ENCODE measurements at places on chromosomes 5 and 9.
A peak's percentile ranks its signal among the peaks of the same experiment; 100 is the strongest.

- DNase-seq: no peak
Measured at GRCh38 chr5:144896473-144896872, 725.8 kb downstream of the KCTD16 start.

- no peak for DNase-seq
Measured at GRCh38 chr5:102798104-102798785, 43.1 kb downstream of the PAM start.

GRCh38 chr5:144395704-144396103 is 225.0 kb downstream of the KCTD16 start:
- no peak for DNase-seq

- DNase-seq: no peak
Measured at GRCh38 chr5:1203968-1204692, 2.7 kb downstream of the SLC6A19 start.

- DNase-seq: no peak
Measured at GRCh38 chr5:123279136-123279535, 144.1 kb downstream of the CEP120 start.

- no peak for DNase-seq
Measured at GRCh38 chr5:167283691-167284090, 1007.8 kb upstream of the WWC1 start.

DNA sequence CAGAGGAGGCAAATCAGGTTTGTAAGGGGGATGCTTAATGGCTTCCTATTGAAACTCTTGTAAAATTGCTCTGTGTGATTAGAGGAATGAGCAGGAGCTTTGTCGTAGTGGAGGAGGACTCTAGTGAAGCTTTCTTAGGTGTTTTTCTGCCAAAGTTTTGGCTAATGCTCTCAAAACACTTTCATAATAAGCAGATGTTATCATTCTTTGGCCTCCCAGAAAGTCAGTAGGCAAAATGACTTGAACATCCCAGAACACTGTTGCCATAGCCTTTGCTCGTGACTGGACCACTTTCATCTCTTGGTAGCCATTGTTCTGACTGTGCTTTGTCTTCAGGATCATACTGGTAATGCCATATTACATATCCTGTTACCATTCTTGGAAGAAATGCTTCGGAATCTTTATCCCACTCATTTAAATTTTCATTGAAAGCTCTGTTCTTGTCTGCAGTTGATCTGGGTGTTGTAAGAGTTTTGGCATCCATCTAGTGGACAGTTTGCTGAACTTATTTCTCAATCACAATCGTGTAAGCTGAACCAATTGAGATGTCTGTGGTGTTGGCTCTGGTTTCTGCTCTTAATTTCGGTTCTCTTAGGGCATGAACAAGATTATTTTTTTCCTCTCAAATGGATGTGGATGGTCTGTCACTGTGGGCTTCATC is 187.6 kb downstream of the COMMD10 start:
- peak; percentile 16 for DNase-seq

DNA sequence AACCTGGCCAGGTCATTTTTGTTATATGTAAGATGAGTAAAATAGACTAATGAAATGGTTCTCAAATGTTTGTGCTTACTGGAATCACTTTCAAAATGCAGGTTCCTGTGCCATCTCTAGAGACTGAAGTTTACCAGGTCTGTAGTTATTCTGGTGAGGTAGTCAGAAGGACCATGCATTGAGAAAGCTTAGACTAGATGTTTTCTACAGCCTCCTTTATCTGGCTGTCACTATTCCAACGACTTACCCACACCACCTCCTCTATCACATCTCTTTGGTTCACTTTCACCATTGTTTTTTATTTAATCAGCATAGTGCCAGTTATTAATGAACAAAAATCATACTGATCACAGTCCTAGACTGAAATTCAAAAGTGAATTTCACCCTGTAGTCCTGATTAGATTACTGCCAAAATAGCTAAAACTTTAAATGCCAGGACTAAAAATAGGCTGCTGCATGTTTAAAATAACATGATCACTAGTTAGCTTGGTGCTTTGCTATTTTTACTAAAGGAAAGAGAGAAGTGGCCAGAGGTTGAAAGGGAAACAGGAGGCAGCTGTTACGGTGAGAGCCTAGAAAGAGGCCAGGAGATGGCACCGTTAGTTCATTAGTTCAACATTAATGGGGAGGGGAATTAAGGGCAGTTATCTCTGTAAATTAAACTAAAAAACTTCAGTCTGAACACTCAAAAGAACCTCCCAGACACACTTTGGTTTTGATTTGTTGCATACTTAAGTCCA is 13.9 kb upstream of the FNIP1 start:
- DNase-seq: peak; percentile 48

GRCh38 chr9:92605224-92605623 is 64.7 kb downstream of the IPPK start:
- no peak for DNase-seq

GRCh38 chr9:2655411-2655901 is 33.9 kb downstream of the VLDLR start:
- peak; percentile 56 for DNase-seq

GRCh38 chr9:93254806-93255493 is 71.0 kb downstream of the WNK2 start:
- no peak for DNase-seq

- no peak for DNase-seq
Measured at GRCh38 chr9:20215552-20215951, 406.7 kb downstream of the MLLT3 start.

DNA sequence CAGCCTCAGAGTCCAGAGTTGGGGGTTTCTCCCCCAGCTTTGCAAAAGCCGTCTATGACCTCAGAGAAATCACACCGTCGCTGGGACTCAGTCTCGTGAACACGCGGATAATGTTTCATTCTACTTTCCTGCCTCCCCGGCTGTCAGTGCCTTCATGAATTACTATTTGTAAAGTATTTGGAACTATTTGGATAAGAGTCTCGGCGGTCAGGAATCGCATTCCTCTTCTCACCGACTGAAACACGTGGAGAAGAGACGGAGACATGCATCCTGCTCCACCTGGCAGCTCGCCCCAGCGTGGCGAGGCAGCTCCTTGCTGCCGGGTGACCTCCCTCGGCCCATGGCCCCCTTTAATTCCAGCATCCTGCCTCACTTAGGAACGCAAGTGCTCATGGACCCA is 23.9 kb downstream of the IRX2 start:
- DNase-seq: no peak

GRCh38 chr9:12614488-12614887 is 78.7 kb upstream of the TYRP1 start:
- DNase-seq: no peak

GRCh38 chr5:60916646-60917045 is 28.2 kb downstream of the ERCC8 start:
- DNase-seq: peak; percentile 40

- no peak for DNase-seq
Measured at GRCh38 chr5:62305358-62305714, 670 bp upstream of the KIF2A start.

DNA sequence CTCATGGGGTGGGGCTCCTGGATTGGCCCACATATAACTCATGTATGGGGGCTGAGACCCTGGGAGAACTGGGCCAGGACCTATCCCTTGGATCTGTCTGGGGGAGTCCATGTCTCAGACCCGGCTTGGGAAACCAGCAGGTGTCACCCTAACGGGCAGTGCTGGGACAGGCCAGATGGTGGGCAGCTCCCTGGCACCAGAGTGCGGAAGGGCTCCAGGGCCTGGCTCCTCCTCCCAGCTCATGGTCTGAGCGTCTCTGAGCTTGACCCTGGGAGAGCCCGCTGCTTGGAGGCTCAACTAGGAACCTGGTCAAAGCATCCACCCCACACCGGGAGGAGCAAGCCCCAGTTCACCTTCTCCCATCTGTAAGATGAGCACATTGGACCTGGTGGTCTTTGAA is 15.5 kb upstream of the NCS1 start:
- DNase-seq: no peak

DNA sequence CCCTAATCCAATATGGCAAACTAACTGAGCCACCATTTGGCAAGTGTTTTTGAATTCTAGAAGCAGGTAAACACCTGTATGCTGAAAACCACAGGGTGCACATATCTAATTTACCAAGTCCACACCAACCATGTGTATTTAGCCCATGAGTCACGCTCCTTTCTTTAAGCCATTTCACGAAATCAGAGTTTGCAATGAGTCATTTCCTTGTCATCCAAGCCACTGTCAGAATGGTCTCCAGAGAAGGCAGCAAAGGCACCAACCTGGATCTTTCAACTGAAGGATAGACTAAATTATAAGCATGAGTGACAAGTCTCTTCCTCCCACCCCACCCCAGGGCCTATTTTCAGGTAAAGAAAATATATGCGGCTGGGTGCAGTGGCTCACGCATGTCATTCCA is 110.0 kb downstream of the PAX5 start:
- DNase-seq: peak; percentile 68

DNA sequence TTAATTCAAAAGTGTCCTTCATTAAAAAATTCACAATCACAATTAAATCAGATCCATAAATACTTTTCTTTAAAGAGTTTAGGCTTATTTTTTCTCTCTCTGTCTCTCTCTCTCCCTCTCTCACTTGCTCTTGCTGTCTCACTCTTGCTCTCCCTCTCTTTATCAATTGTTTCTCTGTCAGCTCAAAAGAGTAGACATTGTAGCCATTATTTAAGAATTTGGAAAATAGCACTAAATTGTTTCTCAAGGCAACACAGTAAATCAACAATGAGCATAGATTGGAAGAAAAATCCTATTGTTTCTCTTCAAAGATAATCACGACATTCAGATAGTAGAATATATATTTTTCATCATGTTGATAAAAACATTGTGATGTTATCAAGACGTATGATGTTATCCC is 1114.0 kb downstream of the PTPRD start:
- no peak for DNase-seq

DNA sequence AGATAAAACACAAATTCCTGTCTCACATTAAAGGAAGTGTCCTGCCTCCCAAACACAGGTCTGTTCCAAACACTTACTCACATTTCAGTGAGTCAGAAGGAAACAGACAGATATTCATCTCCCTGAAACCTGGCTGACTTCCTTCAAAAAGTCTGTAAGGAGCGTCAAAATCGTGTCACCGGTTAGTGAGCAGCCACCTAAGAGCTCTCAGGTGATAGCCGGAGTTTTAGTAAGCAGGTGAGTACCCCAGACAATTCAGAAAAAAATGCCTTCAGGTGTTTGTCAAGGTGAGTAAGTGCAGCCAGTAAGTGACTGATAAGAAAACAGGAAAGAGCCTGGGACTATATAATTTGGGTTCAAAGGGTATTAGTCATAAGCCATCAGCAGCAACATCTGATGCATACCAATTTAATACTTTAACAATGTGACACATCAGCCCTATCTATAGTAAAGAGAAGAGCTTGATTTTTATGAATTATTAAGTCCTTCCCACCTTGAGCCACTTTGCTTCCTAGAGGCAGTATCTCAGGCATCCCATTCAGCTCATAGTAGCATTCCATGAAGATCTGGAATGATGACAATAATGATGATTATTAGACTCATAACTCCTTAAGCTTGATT is 1.3 kb upstream of the ITGA2 start:
- DNase-seq: no peak

GRCh38 chr5:170691657-170692056 is 91.9 kb upstream of the GABRP start:
- DNase-seq: no peak

DNA sequence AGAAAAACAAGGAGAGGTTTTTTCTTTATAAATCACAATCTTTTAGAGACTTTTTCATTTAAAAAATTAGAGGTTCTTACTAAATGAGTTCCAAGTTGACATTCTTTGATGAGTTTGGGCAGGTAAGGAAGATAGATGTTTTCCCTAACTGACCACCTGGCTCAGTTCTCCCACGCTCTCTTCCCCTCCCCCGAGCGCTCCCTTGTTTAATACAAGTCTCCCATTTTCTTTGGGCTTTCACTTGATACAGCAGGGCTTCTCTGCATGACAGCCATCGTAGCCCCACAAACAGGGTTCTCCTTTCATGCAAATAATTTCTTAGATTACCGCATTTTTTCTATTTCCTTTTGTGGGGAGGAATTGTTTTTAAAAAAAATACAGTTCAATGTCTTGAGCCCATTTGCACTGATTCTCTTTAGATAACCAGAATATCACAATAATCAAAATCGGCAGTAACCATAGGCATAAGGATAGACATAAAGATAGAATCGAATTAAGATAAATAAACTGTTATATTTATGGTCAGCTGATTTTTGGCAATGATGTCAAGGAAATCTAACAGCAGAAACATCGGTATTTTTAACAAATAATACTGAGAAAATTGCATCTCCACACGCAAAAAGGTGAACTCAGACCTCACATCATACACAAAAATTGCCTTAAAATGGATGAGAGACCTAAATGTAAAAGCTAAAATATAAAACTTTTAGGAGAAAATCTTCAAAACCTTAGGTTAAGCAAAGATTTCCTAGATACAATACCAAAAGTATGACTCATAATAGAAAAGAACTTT is 325.4 kb downstream of the PIK3R1 start:
- DNase-seq: peak; percentile 40

DNA sequence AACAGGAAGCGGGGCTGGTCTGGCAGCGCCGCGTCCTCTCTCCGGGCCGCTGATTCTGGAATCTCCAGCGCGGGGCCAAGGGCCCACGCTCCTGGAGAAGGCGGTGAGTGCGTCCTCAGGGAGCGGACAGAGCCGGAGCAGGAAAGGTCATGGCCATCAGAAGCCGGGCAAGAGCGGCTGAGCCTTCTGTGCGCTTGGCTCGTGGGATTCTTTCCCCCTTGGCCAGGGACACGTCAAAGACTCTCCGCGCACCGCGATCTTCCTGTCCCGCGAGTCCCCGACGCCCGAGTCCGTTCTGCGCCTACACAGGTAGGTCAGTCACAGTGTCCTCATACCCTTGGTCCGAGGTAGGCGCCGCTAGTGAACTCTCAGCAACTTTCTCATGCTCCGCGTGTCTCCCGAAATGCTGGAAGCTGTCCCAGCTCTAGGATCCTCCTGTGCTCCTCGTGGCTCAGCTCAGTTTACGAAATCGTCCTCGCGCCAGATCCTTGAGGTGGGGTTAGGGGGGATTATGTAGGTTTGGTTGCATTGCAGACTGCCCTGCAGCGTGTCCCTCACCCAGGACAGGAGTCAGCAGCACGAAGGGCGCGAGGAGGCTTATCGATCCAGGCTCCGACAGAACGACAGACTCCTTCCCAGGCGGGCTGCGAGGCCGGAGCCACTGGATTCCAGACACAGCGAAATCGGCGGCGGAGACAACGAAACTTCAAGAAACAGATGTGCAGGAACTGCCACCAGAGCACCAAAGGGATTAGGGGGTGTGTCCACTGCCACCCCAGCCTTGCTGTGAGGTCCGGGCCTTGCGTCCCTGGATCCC is 8.7 kb downstream of the LHX6 start:
- DNase-seq: no peak

GRCh38 chr5:179889885-179890284 is 17.8 kb downstream of the TBC1D9B start:
- DNase-seq: no peak

DNA sequence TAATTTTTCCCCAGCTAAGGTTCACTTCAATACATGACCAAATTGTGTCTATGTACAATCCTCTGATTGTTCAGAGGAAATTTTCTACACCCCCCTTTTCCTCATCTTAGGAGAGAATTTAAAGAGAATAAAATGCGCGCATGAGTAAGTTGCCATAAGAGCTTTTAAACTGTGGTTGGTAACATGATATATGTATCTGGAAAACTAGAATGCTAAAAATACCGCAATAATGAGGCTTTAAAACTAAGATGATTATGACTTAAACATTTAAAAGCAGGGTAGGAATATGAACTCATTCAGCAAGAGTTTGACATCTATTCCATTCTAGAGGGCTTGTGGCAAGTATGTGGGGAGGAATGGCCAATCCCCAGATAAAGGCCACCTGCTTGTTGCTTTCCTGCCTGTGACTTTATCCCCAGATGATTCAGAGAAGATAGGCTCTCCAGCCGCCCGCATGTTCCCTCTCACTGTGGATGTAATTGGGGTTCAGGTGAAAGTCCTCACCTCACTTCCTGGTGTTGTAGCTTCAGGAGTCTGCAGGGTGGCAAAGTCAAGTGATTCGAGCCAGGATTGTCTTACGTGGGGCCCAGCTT is 26.5 kb upstream of the BASP1 start:
- peak; percentile 81 for DNase-seq
